ENCODE measurements at places on chromosomes 1 and 21.

DNA sequence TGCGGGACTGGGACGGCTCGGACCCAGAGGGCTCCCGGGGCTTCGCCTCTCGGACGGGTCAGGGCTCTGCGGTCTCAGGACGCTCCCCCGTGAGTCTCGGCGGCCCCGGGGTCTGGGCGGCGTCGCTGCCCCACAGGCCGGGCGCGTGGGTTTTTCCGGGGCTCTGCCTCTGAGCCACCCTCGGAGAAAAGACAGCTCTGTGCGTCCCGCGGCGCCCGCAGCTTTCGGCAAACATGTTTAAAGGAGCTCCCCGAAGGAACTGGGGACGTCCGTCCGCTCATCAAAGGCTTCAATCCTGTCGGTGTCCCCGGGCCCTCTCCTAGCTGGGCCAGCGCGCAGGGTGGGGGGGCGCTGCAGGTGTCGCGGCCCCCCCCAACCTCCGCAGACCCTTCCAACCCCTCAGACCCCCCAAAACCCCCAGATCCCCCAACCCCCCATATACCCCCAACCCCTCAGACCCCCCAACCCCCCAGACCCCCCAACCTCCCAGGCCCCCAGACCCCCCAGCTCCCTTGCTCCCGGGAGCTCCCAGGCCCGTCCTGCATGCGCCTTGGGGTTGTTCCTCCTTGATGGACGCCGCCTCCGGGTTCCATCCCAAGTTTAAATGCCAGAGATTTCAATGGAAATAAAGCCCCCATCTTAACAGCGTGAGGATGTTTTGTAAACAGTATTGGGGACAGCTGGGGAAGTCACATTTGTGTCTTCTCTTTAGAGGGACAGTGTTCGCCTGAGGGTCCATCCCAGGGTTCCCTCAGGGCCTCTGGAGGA is 996 bp upstream of the C1orf159 start:
- no peak for DNase-seq

GRCh38 chr1:84377480-84378095 is 20.7 kb upstream of the DNASE2B start:
- no peak for DNase-seq

DNA sequence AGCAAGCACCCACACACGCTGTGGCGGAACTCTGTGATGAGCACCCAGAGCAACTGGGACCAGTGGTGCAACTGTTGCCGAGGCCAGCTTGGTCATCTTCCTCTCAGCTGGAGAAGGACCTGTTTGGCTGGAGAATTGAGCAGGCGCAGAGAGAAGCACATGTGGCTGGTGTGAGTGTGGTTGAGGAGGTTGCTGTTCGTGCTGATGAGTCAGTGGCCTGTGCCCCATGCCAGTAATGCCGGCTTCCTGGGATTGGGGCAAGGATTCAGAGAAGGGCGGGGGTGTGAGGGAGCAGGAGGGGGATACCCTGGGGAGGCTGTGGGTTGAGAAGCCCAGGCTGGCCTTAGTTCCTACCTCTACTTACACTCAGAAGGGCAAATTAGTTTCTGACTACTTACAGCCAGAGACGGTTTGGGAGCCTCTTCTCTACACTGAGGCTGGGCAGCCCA is 57.5 kb upstream of the EPS8L3 start:
- no peak for DNase-seq

DNA sequence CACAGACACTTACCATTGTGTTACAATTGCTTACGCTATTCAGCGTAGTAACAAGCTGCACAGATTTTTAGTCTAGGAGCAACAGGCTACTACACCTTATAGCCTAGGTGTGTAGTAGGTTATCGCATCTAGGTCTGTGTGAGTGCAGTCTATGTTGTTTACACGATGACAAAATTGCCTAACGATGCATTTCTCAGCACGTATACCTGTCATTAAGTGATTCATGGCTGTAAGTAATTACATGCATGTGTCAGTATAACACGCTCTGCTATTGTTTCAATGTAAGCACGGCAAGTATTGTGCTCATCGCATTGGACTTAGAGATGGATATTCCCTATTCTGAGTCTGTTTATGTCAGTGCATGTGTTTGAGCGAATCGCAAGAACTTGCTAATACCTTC is 15.7 kb upstream of the ZBTB18 start:
- no peak for DNase-seq

- no peak for DNase-seq
Measured at GRCh38 chr1:164660412-164660772, 101.4 kb downstream of the PBX1 start.

DNA sequence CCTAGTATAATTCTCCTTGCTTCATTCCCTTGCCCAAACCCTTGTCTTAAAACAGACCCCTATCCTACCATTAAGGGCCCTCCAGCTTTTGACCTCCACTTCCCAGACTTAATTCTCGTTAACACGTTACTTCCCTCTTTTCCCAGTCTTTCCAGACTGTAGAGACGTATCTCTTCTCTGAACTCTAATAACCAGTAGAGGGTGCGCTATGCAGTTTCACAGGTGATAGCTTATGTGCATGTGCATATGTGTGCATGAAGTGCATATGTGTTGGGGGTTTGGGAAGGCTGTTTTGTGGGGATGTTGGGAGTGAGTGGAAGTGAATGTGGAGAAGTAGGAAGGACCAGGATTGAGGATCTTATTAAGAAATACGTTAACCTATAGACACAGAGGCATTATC is 78.1 kb upstream of the CCDC190 start:
- DNase-seq, result no peak

GRCh38 chr1:78224861-78225552 is 179.2 kb downstream of the GIPC2 start:
- DNase-seq, result no peak

All from stimulated activated CD8-positive, alpha-beta memory T cell treated with anti-CD3 and anti-CD28 coated beads, Interleukin-7, amount 100 ng/mL, for 1 hour (primary cell).